ENCODE measurements at places on chromosomes 7 and 10.
A peak's percentile ranks its signal among the peaks of the same experiment; 100 is the strongest.

DNA sequence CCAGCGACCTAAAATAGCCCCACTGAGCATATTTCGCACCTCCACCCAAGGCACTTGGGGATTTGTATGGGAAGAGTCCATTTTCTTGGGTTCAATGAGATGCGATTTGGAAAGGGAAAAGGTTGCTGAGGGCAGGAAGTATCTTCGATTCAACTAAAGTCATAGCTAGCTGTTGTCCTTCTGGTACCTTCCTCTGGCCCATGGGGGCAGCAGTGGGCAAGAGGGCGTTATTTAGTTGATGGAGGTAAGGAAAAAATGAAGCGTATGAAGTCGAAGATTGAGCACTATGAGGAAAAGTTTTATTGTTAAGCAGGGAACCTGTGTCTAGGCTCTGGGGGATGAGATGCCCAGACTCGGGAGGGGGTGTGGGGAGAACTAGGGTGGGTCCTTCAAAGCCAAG, 135.4 kb downstream of the EVX1 start:
- DNase-seq, result no peak

GRCh38 chr10:78527296-78527695, 493.6 kb downstream of the RPS24 start:
- no peak for DNase-seq

DNA sequence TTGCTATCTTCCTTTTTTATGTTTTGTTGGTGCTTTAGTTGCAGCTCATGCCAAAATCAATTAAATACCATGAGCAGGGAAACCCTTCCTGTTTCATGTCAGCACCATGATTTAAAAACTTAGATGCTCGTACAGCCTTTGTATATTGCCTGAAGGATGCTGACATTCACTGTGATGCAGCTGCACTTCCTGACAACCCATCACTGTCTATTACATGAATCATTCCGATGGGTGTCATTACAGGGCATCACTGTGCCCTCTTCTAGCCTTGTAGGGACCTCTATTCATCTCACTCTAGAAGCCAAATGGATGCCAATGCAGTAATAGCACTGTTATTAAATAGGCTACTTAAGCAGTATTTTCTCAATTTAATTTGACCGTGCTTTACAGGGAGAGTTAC, 18.3 kb upstream of the ITGB1 start:
- no peak for DNase-seq

DNA sequence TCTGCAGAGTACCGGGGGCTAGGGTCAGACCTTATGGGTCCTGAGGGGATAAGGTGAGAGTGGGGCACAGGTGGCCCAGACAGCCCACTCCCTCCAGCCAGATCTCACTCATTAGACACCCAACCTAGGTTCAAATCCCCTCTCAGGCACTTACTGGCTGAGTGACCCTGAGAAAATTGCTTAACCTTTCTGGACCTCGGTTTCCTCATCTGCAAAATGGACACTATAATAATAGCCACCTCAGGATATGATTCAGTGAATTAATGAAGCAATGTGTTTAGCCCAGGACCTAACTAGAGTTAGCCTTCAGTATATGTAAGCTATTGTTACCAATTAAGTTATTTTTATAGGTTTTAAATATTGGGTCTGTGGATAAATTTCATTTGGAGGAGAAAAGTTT, 122.6 kb downstream of the RGS10 start:
- no peak for DNase-seq

- DNase-seq, result no peak
These were observed 9.8 kb upstream of the SP8 start for GRCh38 chr7:20796500-20796899.

- DNase-seq, result peak; percentile 11
These were observed 408.6 kb upstream of the PRKCQ start for GRCh38 chr10:6988654-6989053.

DNA sequence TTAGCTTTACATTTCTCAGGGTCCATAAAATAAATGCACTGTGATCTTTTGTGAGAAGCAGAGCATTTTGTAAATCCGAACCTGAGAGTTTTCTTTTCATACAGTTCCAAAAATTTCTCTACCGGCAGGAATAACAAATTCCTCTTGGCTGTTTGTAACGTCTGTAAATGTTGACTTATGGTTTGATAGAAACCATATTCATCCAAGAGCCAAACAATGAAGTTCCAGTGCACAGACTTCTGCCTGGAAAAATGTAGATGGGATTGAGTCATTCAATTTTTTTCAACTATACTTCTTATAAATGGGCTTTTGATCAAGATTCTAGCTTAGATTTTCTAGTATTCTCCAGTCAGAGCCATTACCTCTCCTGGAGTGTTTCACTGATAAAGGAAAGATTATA, 530.6 kb downstream of the TFEC start:
- no peak for DNase-seq

DNA sequence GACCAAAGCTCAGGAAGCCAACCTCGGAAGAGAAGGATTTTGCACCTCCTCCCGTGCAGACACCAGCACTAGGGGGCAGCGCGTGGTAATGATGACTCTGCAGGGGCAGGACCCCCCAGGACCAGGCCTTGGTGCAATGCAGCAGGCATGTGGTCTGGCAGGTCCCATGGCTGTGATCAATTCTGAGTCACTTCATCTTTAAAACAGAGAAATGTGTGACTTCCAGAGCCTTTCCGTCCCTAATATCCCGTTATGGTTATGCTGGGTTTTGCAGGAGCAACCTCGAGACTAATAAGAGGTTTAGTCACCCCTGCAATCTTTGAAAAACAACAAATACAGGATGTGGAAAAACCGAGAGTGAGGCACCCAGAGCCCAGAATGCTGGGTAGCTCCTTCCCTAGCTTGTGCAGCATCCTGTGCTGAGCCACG, 30.2 kb upstream of the GJD4 start:
- DNase-seq, result no peak

DNA sequence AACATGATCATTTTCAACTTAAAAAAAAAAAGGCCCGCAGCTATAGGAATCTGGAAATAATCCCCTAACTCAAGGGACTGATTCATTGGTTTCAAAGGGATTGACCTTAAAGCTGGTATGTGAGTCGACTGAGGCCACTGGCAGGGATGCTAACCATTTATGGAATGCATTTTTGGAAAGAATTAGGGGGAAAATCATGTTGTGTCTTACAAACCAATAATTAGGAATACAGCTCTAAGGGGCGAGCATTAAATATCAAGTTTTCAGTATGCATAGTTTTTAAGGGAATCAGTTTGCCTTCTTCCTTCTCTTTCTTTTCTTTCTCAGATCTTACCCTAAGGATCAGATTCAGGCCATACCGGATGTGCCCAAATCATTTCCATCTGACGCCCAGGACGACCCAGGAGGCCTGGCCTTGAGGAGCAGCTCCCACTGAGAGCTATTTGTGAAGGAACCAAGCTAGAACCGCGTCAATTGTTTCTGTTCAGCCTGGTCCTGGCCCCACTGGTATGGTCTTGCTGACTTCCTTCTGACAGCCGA, 48.7 kb downstream of the BPGM start:
- no peak for DNase-seq

DNA sequence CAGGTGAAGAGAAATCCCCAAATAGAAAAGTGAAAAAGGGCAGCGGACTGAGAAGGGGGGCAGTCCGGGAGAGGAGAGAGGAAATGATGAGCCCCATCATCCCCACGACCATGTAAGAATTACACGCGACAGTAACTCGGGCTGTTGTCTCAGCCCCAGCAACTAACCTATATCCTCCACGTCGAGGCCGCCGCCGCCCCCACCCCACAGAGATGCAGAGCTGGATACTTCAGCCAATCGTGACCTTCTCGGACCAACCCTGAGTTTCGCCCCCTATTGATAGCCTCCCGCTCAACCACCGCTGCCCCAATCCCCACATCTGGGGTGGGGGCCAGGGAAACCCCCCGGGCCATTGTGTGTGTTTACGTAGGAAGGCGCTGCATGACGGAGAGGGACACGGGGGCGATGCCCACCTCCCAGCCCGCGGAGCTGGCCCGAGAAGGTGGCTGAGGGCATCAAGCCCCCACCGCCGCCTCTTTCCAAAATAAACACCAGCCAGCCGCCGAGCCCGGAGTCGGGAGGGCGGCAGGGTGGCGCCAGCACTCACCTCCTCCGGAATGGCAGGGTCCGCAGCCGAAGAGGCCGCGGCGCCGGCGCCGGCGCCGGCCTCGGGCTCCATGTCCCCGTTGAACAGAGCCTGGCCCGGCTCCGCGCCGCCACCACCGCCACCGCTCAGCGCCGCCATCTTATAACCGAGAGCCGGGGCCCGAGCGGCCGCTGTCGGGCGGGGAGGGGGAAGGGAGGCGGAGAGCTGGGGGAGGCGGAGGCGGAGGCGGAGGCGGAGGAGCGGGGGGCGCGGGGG, 509 bp downstream of the BRAF start:
- peak; percentile 76 for DNase-seq

DNA sequence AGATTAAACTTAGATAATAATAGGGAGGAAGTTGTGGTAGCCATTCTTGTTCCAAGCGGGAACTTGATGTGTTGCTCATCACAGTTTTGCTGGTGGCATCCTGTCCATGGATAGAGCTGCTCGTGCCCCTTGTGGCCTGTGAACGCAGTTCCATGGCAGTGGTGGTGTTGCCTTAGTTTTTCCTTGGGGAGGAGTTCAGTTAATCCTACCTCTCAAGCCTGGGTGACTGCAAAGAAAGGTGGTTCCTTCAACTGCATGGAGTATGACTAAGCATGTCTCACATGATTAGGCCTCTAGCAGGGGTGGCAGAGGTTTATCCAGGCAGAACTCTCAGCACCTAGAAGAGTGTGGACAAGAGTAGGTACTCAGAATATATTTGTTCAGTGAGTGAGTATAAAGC, 99.7 kb downstream of the MAPK8 start:
- DNase-seq, result no peak

DNA sequence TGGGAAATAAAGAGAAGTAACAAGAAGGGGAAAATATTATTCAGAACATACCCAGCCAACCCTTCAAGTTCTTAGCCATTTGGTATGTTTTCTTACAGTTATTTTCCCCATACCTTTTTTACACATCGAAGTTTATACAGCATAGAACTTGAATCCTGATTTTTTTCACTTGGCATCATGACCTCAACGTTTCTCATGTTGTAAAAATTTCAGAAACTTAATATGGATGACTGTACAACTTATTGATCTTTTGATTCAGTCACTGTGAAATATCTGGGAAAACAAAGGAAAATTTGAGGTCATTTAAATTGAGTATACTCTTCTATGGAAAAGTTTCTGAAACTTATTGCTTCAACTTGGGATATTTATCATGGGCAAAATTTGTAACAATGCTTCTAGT, 103.6 kb upstream of the FAM171A1 start:
- no peak for DNase-seq

- no peak for DNase-seq
These were observed 58.3 kb downstream of the ST7 start for GRCh38 chr7:117011419-117012260.

GRCh38 chr7:15332956-15333355, 228.9 kb downstream of the AGMO start:
- DNase-seq, result no peak

GRCh38 chr7:130363026-130363847, 17.1 kb upstream of the CPA1 start:
- peak; percentile 53 for DNase-seq

GRCh38 chr10:118870467-118871243, 115.9 kb upstream of the CACUL1 start:
- no peak for DNase-seq

DNA sequence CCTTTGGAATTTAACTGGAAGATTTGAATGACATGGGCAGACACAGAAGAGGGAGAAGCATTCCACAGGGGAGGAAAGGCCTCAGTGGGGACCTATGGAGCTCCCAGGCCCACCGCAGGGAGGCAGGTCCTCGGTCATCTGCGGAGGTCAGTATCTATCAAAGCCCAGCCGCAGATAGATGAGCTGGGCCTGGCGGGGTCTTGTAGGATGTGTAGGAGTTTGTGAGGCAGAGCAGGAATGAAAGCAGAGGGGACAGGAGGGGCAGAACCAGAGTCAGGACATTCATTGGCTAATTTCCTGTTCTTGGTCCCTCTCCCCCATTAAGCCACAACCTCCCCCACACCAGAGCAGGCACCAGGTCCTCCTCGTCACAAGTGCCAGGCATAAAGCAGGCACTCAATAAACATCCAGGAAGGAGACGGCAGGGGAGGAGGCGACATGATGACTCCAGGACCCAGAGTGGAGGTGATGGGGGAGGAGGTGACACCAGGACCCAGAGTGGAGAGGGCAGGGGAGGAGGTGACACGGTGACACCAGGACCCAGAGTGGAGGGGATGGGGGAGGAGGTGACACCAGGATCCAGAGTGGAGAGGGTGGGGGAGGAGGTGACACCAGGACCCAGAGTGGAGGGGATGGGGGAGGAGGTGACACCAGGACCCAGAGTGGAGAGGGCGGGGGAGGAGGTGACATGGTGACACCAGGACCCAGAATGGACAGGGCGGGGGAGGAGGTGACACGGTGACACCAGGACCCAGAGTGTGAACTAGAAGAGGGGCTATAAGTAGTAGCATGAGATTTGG, 83.7 kb upstream of the PDGFA start:
- DNase-seq, result peak; percentile 69

- DNase-seq, result no peak
These were observed 48.1 kb downstream of the PARD3 start for GRCh38 chr10:34766811-34767494.

GRCh38 chr7:36021367-36021766, 131.7 kb upstream of the EEPD1 start:
- peak; percentile 22 for DNase-seq

- DNase-seq, result no peak
These were observed 20.6 kb upstream of the VPS41 start for GRCh38 chr7:38929460-38930171.

GRCh38 chr7:46663025-46663424, 742.0 kb upstream of the IGFBP3 start:
- no peak for DNase-seq

DNA sequence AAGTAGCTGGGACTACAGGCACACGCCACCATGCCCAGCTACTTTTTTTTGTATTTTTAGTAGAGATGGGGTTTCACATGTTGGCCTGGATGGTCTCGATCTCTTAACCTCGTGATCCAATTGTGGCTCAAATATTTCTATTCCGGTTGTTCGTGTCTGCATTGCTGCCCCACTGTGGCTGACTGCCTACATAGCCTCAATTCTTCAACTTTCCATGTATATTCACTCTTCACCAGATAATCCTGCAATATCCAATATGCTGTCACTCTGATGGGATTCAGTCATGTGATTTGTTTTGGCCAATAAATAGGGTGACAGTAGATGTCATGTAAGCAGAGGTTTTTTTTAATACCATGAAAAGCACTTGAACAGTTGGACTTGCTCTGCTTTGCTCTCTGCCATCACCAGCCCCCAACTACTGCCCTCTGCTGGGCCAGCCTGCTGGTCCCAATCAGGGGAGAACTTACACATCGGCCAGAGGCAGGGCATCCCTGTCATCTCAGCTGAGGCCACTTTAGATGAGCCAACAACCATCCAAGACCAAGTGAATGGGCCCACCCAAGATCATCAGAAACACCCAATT, 56.7 kb downstream of the NSUN6 start:
- DNase-seq, result peak; percentile 10

- no peak for DNase-seq
These were observed 2.1 kb upstream of the FLNC start for GRCh38 chr7:128827971-128828711.

GRCh38 chr10:103476046-103476768, 2.8 kb downstream of the CALHM3 start:
- DNase-seq, result no peak

GRCh38 chr7:31633894-31634494, 53.0 kb upstream of the PPP1R17 start:
- no peak for DNase-seq
